GM19239 (cell line): ENCODE measurements at places on chromosomes 16 and 17.

GRCh38 chr17:73224237-73224636 lies 31.4 kb downstream of the COG1 start:
- DNase-seq = no peak

GRCh38 chr16:81634380-81635062 lies 144.6 kb upstream of the PLCG2 start:
- no peak for DNase-seq

- DNase-seq = no peak
These were observed 67.9 kb downstream of the TNRC6C start for GRCh38 chr17:78026381-78026780.

- DNase-seq = no peak
These were observed 9.2 kb downstream of the GLYR1 start for GRCh38 chr16:4837733-4838501.

GRCh38 chr17:60311186-60311585 lies 80.7 kb downstream of the USP32 start:
- DNase-seq = no peak

- DNase-seq = no peak
These were observed 253.5 kb downstream of the MRTFB start for GRCh38 chr16:14324581-14324980.

GRCh38 chr17:10777131-10777807 lies 26.6 kb downstream of the TMEM238L start:
- DNase-seq = no peak

- no peak for DNase-seq
These were observed 30.2 kb downstream of the POLR3E start for GRCh38 chr16:22327446-22327775.

GRCh38 chr16:55115506-55115905 lies 184.8 kb downstream of the IRX5 start:
- no peak for DNase-seq

GRCh38 chr17:14940108-14940937 lies 324.8 kb downstream of the PMP22 start:
- no peak for DNase-seq

DNA sequence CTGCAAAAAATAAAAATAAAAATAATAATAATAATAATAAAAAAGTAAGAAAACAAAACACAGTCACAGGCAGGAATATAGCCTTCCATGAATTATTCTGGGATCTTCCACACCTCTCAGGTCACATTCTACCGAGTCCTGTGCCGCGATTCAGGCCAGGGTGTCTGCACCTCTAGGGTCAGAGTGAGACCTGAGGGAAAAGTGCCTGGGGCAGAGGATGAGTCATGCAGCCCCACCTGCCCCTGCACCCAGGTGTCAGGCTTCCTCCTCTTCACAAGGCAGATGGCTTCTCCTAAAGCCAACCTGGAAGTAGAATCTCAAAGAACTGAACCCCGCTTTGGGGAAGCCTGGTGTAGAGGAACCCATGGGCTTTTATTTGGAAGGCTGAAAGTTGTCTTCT lies 283.7 kb downstream of the CPPED1 start:
- no peak for DNase-seq

DNA sequence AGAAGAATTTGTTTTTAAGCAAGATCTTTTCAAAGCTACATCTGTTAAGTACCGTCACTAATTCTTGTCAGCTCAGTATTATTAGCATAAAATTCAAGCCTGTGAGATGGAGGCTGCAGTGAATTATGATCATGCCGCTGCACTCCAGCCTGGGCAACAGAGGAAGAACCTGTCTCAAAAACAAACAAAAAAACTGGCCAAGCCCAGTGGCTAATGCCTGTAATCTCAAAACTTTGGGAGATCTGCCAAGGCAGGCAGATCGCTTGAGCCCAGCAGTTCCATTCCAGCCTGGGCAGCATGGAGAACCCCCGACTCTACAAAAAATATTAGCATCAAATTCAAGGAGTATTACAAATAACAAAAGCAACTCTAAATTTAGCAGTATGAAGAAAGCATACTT lies 88.0 kb downstream of the STXBP4 start:
- DNase-seq = no peak

GRCh38 chr16:17382514-17382913 lies 88.2 kb downstream of the XYLT1 start:
- no peak for DNase-seq

DNA sequence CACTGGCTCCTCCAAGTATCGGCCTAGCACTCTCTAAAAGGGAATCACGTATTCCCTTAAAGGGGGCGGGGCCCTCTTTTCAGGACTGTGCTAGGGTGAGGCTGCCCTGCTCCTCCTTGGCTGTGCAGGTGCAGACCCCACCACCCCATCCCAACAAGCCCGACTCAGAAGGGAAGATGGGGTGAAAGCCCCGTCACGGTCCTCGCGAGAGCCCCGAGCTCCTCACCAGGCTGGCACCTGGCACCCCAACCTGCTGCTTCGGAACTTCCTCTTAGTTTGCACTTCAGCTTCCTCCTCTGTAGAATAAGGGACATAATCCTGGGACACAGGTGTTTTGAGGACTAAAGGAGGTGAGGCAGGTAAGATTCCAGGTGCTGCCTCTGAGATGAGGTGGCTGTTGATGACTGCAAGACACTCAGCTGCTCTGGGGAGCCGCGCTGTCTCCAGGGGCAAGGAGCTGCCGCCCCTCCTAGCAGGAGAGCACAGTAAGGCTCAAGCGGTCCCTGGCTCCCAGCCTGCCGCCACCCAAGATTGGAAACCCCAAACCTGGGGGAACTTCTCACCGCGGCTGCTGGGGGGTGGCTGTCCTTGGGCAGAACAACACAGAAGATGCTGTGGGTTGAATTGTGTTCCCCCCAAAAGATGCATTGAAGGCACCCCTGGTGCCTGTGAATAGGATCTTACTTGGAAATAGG lies 88.8 kb downstream of the MGAT5B start:
- no peak for DNase-seq

GRCh38 chr16:30534368-30535105 lies at the start of gene ZNF747:
TSS of gene ZNF747 (minus strand) at chr16:30534858. CDS start at chr16:30534679, 179 bp downstream.
- DNase-seq = peak; percentile 90

- DNase-seq = no peak
These were observed 47.1 kb downstream of the TVP23C start for GRCh38 chr17:15516150-15516549.

DNA sequence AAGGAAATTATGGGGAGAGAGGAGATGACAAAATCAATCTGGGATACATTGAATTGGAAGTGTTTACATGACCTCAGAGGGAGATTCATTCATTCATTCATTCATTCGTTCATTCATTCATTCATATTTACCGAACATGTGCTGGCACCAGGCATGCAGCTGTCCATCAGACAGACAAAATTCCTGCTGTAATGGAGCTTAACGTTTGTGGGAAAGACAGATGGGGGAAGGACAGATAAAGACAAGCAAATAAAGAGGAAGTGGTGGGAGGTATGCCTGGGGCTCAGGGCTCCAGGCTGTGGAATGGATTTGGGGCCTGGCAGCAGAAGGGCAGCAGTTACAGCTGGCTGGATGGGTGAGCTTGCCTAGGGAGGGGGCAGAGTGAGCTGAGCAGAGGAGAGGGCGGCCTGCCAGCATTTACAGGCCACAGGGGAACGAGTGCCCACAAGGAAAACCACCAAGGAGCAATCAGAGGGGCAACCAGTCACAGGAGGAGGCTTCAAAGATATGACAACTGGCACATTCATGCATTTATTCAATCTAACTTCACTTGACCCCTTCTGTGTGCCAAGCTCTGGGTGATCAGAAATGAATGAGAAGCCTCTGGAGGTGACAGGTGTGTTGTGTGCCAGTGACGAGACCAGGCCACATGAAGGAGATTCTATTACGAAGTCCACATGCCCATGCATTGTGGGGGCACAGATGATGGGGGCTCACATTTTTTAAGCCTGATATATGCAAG lies 48.5 kb downstream of the ARHGAP27 start:
- DNase-seq = no peak

DNA sequence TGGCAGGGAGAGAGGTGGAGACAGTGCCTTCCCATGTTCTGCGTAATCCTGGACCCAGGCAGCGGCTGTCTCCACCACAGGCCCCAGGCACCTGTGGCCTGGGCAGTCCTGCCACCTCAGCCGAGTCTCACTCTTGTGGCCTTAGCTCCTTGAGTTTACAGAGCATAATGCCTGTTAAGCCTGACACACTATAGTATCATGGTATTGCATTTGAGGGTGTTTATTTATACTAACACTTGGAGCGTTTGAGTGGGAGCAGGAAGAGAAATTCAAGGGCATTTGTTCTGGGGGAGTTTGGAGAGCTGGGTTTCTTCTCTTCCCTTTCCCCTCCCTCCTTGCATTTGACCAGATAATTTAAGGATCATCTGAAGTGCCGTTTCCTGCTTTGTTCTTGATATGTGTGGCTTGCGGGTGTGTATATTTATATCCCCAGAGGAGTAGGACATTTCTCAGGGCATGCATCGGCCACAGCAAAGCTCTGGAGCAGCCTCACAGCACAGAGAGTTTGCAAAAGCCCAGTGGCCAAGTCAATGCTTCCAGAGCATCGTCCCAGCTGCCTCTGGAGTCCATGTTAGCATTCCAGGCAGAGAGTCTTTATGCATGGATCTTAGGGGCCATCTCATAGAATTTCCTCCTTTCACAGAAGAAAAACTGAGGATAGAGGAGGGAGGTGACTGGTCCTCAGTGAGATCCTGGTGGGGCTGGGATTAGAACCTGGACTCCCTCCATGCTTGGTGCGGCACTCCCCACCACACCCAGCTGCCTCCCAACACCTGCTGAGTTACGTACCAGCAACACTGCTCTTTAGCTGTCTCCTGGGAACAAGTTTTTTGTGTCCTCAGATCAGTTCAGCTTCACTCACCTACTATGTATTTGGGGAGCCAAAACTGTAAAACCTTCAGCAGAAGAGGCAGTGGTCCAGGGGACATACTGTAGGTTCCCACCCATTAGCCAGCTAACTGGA lies 222.8 kb downstream of the CCDC182 start:
- DNase-seq = no peak

DNA sequence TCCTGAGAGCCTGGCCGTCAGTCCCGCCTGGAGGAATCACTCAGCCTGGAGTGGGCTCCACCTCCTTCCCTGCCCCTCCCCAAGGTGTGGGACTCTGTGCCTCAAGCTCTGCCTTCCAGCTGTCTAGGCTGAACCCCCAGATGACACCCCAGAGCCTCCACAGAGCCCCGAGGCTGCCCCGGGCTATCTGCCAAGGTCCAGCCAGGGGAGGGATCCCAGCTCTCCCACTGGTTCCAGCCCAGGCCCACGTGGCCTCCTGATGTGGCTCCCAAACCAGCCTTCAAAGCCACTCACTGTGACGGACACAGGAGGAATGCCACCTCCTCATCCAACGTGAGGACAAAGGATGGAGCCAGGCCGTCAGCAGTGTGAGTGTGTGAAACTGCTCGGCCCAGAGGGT lies 45.6 kb upstream of the ENPP7 start:
- no peak for DNase-seq

GRCh38 chr17:66635386-66636045 lies 199.4 kb upstream of the CACNG5 start:
- DNase-seq = no peak

GRCh38 chr17:71985111-71986039 lies 135.4 kb upstream of the SOX9 start:
- no peak for DNase-seq

- no peak for DNase-seq
These were observed 23.9 kb downstream of the GLG1 start for GRCh38 chr16:74582970-74583369.

DNA sequence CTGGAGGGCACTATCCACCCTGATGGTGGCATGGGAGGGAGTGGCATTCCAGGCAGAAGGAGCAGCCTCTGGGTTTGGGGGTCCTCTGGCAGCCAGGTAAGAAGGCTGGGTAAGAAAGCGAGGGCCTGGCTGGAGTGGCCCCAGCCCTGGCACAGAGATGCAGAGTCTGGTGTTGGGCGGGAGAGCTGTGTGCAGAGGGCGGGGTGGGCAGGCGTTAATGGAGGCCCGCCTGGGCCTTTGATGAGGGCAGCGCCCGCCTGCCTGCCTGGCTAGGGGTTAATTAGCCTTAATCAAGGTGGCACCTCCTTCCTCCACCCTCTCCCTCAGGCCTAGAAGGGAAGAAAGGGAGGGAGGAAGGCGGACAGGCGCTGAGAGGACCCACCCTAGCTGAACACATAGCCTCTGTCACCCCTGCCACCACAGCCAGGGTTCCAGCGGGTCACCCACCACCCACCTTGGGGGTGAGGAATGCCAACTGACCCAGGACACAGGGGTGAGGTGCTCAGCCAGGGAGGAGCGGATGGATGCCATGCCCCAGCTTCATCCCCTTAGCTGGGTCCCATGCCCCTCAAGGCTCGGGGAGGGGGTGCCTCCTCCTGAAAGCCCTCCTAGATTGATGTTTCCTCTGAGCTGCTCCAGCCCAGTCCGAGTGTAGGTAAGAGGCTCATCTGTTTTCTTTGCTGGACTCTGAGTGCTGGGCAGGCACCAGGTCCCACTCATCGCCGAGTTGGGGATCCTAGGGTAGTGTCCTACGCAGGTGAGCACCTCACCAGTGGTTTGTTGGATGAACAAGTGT lies 13.4 kb upstream of the FAM83G start:
- DNase-seq = no peak

DNA sequence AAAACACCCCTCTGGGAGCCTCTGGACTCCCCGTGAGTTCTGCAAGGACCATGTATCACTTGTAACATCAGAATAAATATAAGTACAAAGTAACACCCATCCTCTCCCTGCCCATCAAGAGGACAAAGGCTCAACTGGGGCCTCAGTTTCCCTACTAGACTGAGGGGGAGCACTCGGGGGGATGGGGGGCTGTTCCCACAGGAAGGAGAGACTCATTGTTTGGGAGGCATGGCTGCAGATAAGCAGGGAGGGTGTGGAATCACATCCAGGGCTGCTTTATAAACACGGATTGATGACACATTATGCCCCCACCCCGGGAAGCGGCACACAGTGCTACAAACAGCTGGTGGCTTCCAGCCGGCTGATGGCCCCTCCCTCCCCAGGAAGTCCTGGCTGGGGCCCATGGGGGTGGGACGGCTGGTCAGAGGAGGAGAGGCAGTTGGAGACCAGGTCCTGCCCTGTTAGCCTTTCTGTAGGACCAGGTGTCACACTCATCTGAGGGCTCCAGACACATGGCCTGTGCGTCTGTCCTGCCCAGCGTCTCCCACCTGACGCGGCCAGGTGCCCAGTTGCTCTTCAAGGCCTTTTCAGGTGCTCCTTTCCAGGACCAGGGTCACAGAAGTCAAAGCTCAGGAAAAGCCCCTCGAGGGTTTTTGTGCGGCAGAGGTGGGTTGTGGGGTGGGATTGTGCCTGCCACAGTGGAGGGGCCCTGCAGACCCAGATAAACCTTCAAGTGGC lies 1.3 kb upstream of the MPG start:
- DNase-seq = no peak

DNA sequence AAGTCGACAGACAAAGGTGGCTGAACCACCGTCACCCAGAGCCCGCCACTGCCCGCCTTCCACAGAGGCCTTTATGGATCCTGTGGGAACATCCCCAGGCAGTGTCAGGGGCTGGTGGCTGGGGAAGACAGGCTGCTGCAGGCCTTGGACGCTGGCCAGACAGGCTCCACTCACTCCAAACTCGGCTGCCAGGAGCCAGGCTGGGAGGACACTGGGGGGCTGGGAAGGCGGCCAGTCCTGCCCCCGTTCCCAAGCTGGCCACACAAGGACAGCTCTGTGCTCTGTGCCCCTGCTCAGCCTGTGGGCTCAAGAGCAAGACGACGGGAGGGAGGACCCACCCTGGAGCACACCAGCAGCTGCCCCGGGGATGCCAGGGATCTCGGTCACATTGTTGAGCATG lies 7.6 kb upstream of the LCAT start:
- no peak for DNase-seq
